ENCODE measurements at places on chromosomes 2 and 18.

DNA sequence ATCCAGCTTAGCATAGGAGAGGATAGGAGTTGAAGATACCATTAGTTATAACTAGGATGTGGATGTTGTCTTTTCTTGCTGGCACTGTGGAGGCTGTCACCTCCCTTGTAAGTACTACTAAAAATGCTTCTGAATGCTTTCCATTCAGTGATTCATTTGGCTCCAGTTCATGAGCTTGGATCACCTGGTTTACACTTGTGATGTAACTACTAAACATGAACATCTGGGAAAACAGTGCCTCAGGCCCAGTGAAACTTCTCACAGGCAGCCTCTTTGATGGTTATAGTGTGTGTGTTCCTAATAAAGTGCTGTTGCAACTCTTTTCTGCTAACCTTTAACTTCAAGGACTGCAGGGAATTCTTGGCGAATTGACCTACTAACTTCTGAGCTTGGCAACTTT, 13.0 kb upstream of the SLC9A2 start:
- DNase-seq, result no peak

- no peak for DNase-seq
Observed at GRCh38 chr2:233312874-233313273, 5.3 kb downstream of the SAG start.

- DNase-seq, result no peak
Observed at GRCh38 chr2:166376488-166376828, 714 bp upstream of the SCN9A start.

- no peak for DNase-seq
Observed at GRCh38 chr2:184444217-184444616, 154.1 kb upstream of the ZNF804A start.

GRCh38 chr18:67300498-67300897, 216.0 kb downstream of the DSEL start:
- no peak for DNase-seq

GRCh38 chr2:120862201-120863060, 126.8 kb downstream of the GLI2 start:
- DNase-seq, result no peak

DNA sequence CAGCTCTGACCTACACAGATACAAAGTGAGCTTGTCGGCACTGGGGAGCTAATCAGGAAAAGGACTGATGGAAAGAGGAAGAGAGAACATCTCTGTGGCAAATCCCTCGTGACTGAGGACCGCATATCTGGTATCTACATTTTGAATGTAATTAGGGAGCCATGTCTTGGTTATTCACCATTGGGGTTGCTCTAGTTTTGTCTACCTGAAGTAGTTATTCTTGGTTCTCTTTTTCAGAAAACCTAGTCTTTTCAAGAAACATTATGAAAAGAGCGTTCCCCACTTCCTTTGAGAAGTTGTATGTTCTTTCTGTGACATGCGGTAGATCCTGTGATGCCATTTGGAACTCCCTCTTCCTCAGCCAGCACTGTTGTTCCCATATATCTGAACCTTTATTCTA, 104.4 kb downstream of the DOCK10 start:
- no peak for DNase-seq
